NCI-H1694 (cell line): ENCODE measurements at places on chromosomes 1 and 21.

DNA sequence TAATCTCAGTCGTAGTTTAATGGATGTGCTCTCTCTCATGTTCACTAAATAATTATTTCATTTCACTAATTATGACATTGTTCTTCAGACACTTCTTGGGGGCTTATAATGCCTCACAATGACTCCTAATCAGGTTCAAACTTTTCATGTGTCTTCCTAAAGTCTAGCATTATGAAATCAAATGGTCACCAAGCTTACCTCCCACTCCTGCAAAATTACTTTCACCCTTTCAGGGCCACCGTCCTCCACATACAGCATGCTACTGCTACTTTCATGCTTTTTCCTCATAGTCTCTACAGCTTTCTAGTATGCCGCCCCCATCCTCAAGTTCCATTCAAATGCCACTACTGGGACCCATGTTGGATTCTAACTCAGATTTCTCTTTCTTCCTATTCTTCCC is 59.8 kb upstream of the C1orf53 start:
- DNase-seq, result no peak

DNA sequence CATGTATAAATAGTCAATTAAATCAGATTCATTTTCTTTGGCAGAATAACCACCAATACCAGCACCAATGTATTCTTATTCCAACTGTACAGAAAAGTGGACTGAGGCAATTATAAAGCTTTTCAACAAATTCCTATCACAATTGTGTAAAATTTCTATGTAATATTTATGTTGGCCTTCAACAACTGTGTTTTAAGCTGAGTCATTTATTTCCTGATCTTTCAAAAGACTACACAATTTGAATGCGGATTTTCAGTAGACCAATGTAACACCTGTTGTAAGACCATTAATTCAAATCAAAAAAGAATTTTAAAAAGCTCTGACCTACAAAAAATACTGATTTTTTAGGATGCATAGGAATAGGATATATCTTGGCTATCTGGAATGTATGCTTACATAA is 25.5 kb downstream of the GPATCH2 start:
- no peak for DNase-seq

DNA sequence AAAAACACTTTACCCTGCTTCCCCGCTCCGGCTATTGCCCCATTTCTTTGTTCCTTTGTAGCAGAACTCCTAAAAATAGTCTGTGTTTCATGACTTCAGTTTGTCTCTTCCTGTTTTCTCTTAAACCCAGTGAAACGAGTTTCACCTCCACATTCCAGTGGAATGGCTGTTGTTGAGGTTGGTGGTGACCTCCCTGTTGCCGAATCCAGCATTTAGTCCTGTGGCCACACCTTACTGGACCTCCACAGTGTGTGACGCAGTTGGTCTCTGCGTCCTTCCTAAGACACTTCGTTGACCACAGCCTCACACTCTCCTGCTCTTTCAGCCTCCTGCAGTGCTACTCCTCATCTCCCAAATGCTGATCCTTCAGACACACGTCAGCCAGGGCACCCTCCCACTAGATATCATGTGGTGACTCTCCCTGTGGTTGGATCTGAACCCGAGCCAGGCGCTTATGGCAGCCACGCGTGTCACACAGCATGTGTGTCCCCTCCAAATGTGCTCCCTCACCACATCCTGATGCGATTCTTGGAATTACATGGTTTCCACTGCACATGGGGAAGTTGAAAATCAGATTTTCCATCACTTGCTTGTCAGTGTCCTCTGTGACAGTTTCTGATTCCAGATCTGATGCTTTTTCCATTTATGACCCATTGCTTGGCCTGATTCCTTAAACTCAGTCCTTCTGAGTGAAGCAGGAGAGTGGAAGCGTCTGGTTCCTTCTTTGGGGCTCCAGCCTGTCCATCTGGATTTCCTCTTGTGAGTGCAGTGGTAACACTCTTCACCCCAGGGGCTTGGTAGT is 99.1 kb upstream of the ARTN start:
- DNase-seq, result no peak

DNA sequence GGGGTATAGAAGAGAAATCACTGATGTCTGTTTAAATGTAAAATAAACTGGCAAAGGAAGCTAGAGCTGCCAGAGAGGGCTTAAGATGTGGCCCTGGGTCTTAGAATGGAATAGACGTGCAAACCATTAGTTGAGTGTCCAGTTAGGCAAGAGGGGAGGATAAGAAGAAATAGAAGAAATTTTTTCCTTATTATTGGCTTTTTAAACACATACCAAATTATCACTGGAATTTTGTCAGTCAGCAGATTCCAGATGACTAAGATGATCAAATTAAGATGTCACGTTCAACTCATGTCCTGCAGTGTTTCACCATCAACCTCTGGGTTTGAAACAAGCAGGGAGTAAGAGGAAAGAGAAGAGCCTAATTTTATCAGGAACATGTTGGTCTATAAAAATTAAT is 71.6 kb upstream of the C1orf21 start:
- DNase-seq, result no peak

DNA sequence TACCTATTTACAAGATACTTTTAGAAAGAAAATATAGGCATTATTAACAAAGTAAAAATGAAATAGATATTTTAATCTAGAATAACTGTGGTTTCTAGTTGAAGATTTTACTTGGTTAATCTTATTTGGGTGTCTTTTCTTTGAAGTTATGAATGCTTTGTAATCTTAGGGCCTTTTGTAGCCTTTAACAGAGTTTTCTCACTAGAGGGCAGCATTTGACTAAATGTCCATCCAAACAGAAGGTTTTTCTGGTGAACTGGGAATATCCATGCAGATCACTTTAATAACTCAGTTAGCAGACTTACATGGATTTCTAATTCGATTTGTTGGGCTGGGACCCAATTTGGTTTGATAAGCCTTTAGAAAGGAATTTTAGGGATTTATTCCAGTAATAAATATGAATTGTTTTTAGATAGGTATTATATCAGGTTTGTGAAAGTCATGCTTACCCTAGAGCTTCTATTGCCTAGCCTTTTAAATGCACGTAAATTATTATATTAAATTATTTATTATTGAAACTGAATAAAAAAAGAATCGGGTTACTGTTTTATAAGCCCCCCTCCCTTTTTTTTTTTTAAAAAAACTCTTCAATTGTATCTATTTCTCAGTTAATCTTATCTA is 119.7 kb downstream of the ZNF326 start:
- DNase-seq, result peak; percentile 83

GRCh38 chr1:205240118-205240517 is 12.4 kb downstream of the TMCC2 start:
- DNase-seq, result no peak

- DNase-seq, result no peak
These were observed 49.9 kb downstream of the SUCO start for GRCh38 chr1:172582889-172583288.

- DNase-seq, result no peak
These were observed 42.0 kb downstream of the MNDA start for GRCh38 chr1:158873141-158873540.

GRCh38 chr1:212752934-212753497 is 38.6 kb downstream of the NSL1 start:
- no peak for DNase-seq

- DNase-seq, result no peak
These were observed 149.3 kb upstream of the WNT4 start for GRCh38 chr1:22292011-22292788.

GRCh38 chr1:59401581-59401980 is 104.7 kb downstream of the FGGY start:
- DNase-seq, result no peak

DNA sequence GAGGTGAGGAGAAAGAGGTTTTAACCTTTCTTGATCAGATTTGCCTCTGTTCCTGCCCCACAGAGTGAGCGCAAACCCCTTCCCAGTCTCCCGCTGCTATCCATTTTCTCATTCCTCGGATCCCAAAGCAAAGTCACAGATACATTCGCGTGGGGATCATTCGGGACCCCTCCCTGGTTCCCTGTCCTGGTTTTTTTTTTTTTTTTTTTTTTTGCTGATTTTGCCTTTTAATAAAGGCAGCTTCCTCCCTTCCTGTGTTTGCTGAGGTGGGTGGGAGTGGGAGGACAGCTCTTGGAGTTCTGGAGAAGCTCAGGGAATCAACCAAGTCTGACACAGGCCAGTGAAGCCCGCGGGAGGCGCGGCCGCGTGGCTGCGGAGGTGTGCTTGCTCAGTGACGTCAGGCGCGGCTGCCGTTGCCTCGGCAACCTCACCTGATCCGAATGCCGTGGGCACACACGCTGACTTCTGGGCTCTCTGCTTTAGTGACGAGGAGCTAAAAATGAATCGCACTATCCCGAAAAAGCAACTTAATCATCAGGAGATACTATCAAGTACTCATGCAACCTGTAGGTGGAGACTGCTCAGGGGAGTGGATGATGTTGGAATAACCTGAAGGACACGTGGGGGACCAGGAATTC is 106.4 kb downstream of the TBX19 start:
- no peak for DNase-seq

DNA sequence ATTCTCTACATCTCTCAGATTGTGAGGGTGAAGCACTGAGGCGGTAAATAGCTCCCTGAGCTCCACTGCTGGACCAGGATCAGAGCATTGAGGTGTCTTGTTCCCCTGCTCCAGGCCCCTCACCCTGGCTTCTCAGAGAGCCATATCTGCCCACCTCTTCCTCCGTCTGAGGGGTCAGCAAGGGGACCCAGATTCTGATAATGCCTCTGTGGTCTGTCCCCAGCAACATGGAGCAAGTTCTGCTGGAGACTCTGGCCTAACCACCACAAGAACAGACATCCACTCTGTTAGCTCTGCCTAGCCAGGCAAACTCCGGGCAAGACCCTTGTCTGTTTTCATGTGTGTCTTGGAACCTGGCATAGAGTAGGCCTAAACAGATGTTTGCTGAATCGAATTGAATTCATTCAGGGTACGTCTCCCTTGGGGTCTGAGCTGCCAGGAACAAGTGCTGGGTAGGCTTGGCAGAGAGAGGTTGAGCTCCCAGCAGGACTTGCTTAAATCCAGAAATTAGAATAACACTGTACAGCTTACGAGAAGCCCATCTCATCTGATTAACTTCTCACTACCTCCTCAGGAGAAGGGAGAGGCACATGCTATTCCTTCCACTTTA is 2.3 kb downstream of the TRAF5 start:
- peak; percentile 78 for DNase-seq

DNA sequence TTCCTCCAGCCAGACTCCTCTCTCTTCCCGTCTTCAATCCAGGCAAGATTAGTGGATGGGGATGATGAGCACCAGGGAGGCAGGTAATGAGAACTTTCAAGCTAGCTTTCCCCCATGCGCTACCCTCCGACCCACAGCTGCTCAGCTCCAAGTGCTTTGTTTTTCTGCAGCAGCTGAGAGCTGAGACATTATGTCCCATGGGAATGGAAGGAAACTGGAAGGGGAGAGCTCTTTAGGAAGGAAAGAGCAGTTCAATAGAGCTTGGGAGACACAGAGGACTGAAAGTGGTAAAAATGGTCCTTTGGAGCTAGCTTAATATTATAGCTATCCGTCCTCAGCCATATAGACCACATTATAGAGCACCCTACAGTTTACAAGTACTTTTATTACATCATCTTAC is 39.8 kb downstream of the RAB3B start:
- no peak for DNase-seq

DNA sequence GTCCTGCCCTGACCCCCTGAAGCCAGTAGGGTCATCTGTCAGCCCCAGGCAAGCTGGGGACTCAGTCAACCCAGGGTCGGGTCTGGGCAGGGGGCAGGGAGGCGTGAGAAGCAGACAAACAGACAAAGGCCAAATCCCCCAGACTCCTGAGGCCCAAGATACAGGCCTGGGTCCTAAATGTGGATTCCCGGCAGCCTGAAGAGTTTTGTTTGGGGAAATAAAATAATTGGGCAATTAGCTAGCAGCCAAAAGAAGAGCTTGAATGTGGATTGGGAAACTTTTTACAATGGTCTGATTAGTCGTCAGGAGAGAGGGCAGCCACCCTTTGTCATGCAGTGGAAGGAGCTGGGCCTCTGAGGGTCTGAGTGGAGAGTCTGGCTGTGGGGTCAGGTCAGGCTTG is 4.5 kb upstream of the LEFTY2 start:
- DNase-seq, result no peak

GRCh38 chr1:178143730-178144690 is 50.1 kb downstream of the RASAL2 start:
- DNase-seq, result no peak

- DNase-seq, result no peak
These were observed 5.8 kb downstream of the INKA2 start for GRCh38 chr1:111733183-111733991.

- DNase-seq, result no peak
These were observed 95.1 kb downstream of the WDR4 start for GRCh38 chr21:42784276-42784675.

DNA sequence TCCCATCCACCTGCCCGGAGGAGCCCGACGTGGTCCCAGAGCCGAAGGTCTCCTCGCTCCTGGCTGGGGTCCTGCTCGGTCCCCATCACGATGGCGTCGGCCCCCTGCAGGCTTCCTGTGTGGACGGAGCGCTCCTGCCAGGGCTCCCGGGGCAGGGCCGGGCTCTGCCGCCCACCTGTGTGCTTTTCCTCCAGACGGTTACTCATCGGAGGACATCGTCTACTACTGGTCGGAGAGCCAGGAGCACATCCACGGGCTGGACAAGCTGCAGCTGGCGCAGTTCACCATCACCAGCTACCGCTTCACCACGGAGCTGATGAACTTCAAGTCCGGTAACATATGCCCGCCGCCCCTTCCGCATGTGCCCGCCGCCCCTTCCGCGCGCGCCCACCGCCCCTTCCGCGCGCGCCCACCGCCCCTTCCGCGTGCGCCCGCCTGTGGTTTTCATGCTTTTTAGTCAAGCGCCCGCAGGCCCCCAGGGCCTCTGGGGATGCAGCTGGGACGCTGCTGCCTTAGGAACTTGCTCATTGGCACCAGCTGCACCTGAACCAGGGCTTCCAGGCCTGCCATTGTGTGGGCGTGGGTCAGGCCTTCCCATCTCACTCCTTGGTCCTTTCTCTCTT is 8.9 kb downstream of the GABRD start:
- no peak for DNase-seq

DNA sequence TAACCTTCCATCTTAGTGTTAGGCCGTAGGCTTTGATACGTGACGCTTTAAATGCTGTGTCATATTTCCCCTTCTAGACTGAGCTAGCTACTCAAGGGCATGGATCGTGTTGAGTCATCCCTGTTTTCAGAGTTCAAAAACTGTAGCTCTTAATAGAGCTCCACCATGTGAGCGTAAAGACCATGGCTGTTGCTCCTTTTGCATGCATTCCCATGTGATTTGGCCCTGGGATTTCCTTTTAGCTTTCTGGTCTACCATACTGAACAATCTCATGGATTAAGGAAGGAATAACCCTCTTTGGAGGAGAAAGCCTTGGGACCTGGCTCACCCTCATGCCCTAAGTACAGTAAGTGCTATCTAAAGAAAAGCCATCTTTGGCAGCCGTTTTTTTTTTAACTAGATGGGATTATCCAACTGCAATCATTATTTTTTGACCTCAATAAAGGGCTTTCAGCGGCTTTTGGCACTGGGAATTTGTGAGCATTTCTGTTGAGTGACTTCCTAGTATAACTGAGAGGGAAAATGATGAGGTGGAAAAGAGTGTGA is 76.6 kb downstream of the PLPP3 start:
- DNase-seq, result no peak

DNA sequence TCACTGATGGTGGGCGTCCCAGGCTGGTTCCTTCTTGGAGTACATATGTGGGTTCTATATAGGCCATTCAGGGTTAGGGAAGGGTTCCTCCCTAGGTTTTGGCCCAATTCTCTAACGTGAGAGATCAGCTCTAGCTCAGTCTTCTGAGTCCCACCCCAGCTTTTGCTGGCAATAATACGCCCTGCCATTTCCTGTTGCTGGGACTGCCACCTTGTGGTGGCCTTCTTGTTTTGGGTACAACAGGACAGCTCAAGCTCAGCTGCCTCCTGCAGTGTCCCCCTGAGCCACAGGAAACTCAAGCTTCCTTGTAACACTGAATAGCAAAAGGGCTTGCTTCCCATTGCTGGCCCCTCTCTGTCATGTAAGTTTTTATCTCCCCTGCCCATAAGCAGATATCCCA is 77.8 kb downstream of the BACH1 start:
- peak; percentile 47 for DNase-seq
